Breast epithelium (tissue), 4 donors: ENCODE measurements at places on chromosomes 4 and X. TPM values are rescaled to one million over a fixed set of nuclear protein-coding genes. Genes with fewer than 3 reads are reported as not detected.

ESX1 gene
- total RNA-seq: not detected

PDE6B gene
- total RNA-seq: 10.2 TPM

BEND2 gene
- total RNA-seq: not detected

DNA sequence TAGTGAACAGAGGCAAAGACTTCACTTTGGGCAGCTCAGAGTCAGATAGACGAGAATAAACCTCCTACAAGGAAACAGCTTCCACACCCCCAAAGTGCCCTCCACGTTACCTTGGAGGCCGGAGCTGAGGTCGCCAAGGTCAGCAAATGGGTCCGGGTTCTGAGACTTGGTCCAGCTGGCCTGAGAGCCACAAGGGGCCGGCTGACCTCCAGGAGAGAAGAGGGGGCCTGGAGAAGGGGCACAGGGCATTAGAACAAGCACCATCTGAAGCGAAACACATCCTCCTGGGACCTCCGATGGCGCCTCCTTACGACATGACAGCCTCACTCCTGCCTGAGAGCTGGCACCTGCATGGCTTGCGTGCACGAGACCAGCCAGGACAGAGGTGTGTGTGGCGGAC is 33.6 kb upstream of the CPLX1 start:
- no peak overlapping the region for H3K4me3 ChIP-seq
- H3K27ac ChIP-seq: no peak overlapping the region
- no peaks in the 10 kb centered on the region for H3K4me1 ChIP-seq
- no peaks in the 10 kb centered on the region for H3K27me3 ChIP-seq
- H3K36me3 ChIP-seq: no peaks in the 10 kb centered on the region
- no peak for DNase-seq

EXOC1L gene
- total RNA-seq: not detected

- no peaks in the 10 kb centered on the region for H3K36me3 ChIP-seq
- H3K4me3 ChIP-seq: no peak overlapping the region
- H3K4me1 ChIP-seq: no peaks in the 10 kb centered on the region
Measured at GRCh38 chr4:16026160-16026761, 57.6 kb downstream of the PROM1 start.
